ENCODE measurements at places on chromosomes 7 and 10.

DNA sequence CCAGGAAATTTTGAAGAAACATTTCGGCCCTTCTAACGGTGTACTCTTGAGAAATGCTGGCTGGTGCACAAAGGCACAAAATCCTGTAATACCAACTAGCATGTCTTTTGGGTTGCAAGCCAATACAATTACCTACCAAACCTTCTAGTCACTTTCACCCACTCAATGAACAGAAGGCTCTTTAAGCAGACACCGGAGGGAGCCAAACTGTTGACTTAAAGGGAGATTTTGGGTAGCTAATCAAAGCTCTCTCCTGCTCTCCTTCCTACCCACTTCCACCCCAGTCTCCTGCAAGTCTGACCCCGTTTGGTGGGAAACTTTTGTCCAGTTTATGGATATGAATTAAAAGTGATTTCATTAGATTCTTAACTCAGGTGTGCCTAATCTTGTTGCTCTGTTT is 24.0 kb downstream of the GRM3 start:
- no peak for DNase-seq

GRCh38 chr10:15150563-15150962 is 17.9 kb downstream of the NMT2 start:
- DNase-seq = no peak

DNA sequence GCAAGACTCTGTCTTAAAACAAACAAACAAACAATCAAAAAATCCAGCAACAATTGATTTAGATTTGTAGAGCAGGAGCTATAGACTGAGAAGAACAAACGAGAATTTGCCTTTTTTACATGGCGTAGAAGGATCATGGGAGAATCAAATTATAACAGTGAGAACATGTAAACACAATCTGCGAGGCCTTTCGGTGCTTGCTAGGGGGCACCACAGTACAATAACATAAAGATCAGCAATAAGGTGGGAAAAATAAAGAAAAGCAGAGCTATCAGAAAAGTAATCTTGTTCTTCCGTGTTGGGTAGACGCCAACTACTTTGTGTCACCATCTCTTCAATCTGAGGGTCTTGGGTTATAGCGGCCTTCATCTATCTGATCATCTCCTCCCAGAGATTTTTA is 82.2 kb downstream of the NOD1 start:
- no peak for DNase-seq

- DNase-seq = no peak
Measured at GRCh38 chr10:94351089-94351488, 11.7 kb downstream of the NOC3L start.

GRCh38 chr10:99905971-99906370 is 103.8 kb downstream of the DNMBP start:
- DNase-seq = no peak

- DNase-seq = no peak
Measured at GRCh38 chr7:116569737-116570136, 44.9 kb downstream of the CAV1 start.
